ENCODE measurements at places on chromosomes 7 and 10.

DNA sequence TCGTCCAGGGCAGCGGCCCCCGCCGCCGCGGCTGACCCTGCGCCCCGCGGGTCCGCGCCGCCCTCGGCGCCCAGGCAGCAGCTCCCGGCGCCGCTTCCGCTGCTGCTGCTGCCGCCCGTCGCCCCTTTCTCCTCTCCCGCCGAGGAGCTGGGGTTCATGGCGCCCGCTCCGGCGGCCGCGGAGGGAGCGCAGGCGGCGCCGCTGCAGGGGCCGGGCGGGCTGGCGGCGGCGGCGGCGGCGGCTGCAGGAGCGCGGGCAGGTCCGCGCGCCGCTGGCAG is 286 bp downstream of the DGKI start:
- no peak for DNase-seq

- no peak for DNase-seq
Observed at GRCh38 chr7:16062269-16062668, 359.1 kb downstream of the CRPPA start.

DNA sequence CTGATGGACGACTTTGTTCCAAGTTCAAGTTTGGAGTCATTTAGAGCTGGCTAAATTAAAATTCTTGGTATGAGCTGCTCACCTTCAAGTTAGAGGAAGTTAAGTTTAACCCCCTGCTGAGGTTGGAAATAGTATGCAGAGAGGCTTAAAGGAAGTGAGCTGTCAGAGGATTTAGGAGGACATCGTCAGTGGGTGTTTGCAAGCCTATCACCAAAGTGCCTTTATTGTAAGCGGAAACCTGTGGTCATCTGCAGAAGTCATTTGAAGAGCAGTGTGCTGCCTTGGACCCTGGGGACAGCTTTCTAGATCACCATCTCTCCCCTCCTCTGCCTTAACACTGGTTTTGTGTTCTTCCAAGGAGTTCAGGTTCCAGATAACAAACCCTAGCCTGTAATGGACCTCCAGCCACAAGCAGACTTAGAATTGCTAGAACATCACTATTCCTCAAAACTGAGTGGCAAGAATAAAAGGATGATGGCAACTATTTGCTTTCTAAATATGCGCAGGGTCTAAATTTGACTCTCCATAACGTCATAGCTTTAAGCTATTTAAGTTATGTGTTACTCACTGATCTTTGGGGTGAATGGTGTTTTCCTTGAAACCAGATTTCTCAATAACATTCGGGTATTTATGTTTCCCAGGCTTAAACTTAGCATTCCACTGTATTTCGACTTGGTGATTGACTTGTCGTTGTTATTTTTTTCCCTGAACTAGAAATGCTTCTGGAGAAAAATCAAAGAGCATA is 93.4 kb downstream of the SLC39A12 start:
- DNase-seq, result no peak

DNA sequence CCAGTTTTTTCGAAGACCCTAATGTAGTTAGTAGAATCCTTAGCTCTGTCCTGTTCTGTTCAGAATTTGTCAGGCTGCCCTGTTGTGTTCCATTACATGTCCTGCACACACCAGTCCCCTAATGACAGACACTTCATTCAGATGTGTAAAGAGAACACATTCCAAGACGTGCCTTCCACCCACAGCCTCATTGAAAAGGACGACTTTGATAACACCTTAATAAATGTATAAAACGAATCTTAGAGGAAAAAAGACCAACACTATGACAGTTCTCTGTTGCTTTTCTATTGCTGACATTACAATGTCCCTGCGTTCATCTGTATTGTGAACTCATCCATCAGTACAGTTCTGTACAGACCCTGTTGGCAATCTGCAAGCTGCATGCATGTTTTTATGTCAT is 3.5 kb downstream of the LRRTM3 start:
- DNase-seq, result no peak

DNA sequence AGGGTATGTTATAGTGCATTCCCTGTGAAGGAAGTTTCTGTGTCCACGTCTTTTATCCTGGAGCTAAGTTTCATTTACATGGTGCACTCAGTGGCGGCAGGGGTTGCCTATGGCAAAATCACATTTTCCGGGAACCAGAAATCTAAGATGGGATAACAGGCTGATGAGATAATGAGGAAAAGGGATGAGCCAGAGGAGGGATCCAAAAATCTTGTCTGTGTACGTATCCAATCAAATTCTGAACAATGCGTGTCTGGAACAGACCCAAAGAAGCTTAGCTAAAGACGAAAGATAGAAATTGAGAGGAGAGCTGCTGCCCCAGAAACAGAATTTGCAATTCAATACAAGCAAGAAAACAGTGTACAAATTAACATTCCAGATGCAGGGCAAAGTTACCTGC is 16.1 kb downstream of the LANCL2 start:
- DNase-seq, result no peak
